Ecto neural progenitor cell (in vitro differentiated cells): ENCODE measurements at places on chromosomes 1 and 21.

GRCh38 chr1:13860031-13860430 is 160.0 kb downstream of the PRDM2 start:
- DNase-seq, result no peak

DNA sequence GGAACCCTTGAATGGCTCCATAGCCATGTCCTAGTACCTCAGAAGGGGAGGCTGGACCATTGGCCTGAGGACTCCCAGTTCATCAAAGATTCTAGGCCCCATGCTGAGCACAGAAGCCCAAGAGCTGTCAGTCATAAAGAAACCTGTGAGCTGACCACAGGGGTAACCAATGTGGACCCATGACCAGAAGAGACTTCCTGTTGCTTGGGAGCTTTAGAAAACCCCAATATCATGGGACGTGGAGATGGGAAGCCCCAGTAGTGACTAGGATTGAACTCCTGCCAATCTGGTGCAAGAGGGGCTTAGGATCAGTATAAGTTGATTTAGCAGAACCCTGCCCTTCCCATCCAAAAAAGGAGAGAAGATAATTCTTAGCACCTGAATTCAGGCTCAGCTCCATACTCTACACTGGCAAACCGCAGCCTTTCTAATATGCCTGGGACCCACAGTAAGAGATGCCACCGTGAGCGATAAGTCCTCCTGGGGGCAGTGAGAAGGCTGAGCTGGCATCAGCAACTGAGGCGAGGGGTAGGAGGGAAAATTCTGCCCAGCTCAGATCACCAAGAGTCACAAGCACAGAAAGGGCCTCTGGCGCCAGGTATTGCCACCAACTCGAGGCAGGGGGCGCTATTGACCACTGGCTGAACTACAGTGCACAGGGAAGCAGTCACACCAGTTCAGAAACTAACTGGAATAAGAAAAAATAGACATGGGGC is 108.9 kb downstream of the CAPN8 start:
- DNase-seq, result peak; percentile 70

DNA sequence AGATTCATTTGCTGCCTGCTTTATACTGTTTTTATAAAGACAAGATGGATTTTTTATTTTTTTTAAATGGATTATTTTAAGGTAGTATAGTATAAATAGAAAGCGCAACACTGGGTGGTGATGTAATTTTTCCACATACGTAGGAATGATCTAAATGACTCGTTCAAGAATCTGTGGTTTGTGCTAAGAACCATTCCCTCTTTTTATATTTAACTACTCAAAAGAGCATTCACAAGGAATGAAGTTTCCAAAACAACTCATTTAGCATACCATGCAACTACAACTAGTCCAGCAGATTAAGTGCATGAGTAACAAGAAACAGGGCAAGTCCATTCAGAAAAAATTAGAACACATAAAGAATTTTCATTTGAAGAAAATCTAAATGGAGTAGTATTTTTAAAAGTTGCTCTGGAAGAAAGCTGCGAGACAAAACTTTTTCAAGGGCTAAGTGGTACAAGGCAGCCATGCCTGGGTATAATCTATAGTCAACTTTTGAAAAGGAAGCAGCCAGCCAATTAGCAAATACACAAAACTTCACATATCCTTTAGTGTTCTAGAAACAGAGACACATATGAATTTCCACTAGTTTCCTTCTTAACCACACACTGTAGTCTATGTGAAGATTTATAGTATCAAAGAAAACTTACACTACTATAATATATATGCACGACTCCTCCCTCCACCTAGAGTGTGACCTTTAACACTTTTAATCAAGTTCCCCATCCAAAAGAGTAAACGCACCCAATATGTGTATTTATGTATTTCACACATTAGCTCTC is 23.4 kb downstream of the GTF2B start:
- no peak for DNase-seq

GRCh38 chr1:185541871-185542301 is 192.3 kb upstream of the HMCN1 start:
- DNase-seq, result no peak

- DNase-seq, result no peak
These were observed 545.9 kb downstream of the SMYD3 start for GRCh38 chr1:245961137-245961540.

- DNase-seq, result no peak
These were observed 1.8 kb downstream of the BCAN start for GRCh38 chr1:156643778-156644092.

GRCh38 chr1:68938051-68938666 is 441.3 kb upstream of the DEPDC1 start:
- no peak for DNase-seq

DNA sequence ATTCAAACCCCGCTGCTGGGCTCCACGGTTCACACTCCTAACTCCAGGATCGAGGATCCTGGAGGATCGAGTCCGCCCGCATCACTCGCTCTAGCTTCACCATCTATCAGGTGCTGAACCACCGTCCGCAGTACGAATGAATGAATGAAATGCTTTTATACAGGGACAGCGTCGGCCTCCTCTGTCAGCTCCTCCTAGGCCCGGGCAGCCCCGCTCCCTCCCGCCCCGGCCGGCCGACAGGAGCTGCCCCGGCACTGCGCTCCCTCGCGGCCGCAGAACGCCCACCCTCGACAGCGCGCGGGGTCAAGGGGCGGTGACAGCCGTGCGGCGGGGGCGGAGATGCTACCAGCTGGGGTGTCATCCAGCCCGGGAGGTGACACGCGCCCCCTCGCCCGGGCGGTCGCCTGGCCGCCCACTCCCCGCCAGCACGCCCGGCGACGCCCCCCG is 520 bp downstream of the ZBTB17 start:
- DNase-seq, result peak; percentile 89

GRCh38 chr1:21933397-21934248 is 3.5 kb downstream of the HSPG2 start:
- DNase-seq, result no peak

GRCh38 chr1:36542024-36542961 is 59.6 kb upstream of the CSF3R start:
- no peak for DNase-seq
